Airway epithelial cell (primary cell): ENCODE measurements at places on chromosomes 4 and X. TPM values are rescaled to one million over a fixed set of nuclear protein-coding genes. Genes with fewer than 3 reads are reported as not detected.

The USP17L10 gene
- not detected in 2 replicates for total RNA-seq

The TSPAN6 gene
- 20.6 and 25.4 TPM in 2 replicates for total RNA-seq

The PTPN13 gene
- 46.8 and 50.6 TPM in 2 replicates for total RNA-seq

The PDE6B gene
- not detected in 2 replicates for total RNA-seq

The SORCS2 gene
- 0.93 and 2.3 TPM in 2 replicates for total RNA-seq

The RAB39B gene
- total RNA-seq, result not detected in 2 replicates

The HGFAC gene
- not detected in 2 replicates for total RNA-seq

The RAB28 gene
- total RNA-seq, result 12.3 and 12.5 TPM in 2 replicates

The DEFB131A gene
- total RNA-seq, result not detected in 2 replicates
